Hematopoietic multipotent progenitor cell treated with erythropoietin and hydrocortisone succinate and interleukin-3 and kit ligand, for 15 days (in vitro differentiated cells): ENCODE measurements at places on chromosomes 6 and 20.

GRCh38 chr20:4160761-4161305, 145.5 kb upstream of the RNF24 start:
- DNase-seq, result no peak

DNA sequence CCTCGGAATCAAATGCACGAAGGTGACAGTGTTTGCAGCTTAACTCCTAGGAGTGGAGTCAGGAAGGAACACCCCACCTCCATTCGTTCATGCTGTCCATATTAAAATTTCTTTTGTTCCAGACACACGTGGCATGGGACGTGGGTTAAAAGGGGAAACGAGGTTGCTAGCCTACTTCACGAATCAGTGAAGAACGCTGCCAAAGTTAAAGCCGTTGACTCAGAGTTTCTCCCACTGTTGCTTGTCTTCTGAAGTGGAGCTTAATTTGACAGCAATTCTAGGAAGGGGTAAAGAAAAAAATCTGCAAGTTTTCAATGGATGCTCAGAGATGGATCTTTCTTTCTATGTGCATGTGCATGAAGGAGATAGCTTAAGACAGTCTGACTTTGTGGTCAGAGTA, 499.1 kb downstream of the CD83 start:
- no peak for DNase-seq

DNA sequence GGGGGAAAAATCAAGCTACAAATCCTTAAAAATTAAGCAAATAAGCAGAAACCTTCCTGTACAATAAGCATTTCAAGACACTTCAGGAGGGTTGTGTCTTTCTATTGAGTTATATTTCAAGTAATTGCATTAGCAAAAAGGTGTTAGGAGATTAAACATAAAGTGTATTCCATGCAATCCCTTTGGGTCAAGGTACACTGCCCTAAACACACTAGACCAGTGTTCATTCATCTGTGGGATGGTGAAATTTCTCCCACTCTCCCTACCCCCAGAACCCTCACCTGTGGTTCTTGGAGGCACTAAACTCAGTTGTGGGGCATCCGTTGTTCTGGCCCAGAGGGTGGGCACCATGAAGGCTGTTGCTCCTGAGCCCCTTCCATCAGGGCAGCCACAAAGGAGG, 205.1 kb upstream of the SGK1 start:
- no peak for DNase-seq

GRCh38 chr6:97572943-97573342, 289.9 kb upstream of the MMS22L start:
- DNase-seq, result no peak

GRCh38 chr6:114712129-114712662, 369.4 kb upstream of the HS3ST5 start:
- DNase-seq, result no peak
